ENCODE measurements at places on chromosomes 1 and 21.

GRCh38 chr1:229848752-229849677, 218.0 kb upstream of the GALNT2 start:
- DNase-seq, result peak; percentile 22

DNA sequence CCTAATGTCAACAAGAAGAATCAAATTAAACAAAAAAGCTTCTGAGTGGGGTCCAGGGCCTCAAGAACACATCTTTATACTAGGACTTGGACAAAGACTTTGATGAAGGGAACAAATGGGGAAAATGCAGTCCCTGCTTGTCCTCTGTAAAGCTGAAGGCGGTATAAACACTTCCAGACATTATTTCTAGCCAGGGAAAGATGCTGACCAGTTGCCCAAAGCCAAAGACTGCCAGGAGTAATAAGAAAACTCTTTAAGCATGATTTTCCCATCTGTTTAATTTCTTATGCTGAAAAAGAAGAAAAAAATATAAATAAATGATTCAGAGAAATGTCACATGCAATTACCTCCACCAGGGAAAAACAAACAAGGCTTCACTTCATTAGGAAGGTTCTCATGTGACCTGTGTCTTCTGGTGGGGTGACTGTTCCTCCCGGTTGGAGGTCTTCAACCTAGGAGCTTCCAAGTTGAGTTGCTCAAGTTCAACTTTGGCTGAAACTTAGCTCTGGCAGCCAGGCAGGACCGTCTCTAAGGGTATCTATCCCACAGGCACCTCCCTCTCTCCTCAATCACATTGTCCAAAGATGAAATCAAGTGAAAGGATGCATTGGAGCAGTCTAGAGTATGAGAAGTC, 65.2 kb upstream of the KCNE2 start:
- no peak for DNase-seq

DNA sequence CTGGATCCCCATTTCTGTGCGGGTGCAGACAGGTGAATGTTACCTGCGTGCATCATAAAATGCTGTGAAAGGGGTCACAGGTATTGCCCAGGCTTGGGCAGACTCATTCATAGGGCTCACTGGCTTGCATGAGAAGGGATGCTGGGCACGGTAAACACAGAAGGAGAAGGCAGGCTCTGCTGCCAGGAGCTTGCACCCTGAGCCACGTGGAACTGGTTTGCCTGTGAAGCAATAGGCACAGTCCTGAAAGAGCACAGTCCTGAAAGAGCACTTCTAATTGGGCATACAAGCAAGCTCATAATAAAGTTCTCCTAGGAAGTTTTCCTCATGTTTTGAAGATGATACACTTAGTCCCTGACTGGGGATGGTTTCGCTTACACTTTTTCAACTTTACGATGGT, 40.9 kb downstream of the GALNT2 start:
- DNase-seq, result no peak

DNA sequence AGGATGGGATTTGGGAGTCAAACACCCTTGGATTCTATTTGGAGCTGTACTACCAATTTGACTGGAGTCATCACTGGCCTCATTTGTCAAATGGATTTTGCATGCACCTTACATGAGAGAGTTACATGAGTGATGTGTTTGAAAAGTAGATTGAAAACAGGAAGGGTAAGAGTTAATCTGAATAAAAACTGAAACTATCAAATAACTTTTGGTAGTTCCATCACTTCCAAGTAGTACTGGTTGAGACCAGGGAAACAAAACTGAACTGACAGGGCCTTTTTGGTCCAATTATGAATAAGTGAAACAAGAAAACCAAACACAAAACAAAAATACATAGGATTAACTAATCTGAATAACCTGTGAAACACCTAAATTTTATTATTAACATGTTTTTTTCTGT, 30.2 kb downstream of the NUCKS1 start:
- no peak for DNase-seq

GRCh38 chr1:162113419-162113818, 43.9 kb downstream of the NOS1AP start:
- no peak for DNase-seq

GRCh38 chr1:54273092-54273794, 73.3 kb downstream of the MRPL37 start:
- peak; percentile 93 for DNase-seq

DNA sequence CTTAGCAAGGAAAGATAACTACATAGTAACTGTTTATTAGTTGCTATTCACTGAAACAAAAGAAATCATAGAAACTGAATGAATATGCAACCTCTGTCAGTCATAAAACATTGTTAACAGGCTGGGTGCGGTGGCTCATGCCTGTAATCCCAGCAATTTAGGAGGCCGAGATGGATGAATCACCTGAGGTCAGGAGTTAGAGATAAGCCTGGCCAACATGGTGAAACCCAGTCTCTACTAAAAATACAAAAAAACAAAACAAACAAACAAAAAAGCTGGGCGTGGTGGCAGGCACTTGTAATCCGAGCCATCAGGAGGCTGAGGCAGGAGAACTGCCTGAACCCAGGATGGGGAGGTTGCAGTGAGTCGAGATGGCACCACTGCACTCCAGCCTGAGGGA, 44.1 kb downstream of the CRB1 start:
- no peak for DNase-seq

DNA sequence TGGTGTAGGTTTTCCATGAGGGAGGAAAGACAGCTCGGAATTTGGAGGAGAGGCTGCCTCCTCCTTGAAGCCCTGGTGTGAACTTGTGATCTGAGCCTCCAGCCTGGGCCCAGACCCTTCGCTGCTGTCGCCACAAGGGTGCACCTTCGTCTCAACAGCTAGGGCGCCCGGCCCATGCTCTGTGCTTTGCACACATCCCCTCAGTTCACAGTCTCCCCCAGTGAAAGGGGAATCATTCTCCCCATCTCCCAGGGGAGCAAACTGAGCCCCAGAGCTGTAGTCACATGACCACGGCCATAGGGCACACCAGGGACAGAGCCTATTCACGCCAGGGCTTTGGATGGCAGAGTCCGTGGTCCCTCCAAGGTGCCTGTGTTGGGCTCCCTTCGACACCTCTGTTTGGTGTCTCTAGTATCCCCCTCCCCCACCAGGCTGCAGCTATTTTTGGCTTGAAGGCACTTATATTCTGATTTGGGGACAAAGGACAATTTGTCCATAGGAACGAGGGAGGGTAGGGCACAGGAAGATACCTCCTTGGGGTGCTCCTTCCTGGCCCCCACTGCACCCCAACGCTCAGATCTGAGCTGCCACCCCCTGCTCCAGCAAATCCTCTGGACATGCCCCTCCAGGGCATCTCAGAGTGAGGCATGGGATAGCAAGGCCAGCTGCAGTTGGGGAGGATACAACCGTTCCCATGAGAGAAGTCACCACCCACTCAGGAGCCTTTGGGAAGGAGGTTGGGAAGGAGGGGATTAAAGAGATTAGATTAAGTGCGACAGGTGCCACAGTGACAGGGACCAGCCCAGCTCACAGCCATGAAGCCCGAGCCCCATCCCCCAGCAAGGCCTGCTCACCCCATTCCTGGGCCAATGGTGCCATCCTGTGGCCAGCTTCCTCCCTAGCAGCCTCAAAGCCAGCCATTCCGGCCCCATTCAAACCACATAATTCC, 15.7 kb downstream of the MATN1 start:
- DNase-seq, result no peak

DNA sequence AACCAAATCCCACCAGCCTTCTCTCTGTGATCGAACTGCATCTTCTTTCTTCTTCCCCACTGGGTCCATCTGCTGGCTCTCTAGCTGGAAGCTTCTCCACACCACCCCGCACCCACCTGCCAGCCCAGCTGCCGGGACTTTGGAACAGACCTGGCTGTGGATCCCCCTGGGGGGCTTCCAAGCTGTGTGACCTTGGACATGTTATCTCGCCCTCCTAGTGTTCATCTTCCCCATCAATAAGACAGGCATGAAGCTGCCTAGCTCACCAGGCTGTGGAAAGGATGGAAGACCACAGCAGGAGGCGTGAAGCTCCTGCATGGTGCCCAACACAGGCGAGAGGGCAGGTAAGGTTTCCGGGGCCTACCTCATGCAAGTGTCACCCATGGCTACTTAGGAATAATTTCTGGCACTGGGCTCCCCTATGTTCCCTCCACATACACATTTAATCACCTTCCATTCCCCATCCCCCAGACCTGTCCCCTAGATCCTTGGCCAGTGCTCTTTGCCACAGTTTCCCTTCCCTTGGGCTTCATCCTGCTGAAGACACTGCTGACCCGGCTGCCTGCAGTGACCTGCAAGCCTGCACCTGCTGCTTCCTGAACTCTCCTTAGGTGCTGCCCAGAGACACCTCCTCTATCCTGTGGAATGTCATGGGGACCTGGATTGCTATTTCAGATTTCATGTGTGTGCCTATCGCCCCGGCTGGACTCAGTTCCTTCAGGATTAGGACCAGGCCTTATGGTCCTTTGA, 13.2 kb upstream of the C2CD2 start:
- no peak for DNase-seq

- no peak for DNase-seq
These were observed at the start of gene KCNA3 for GRCh38 chr1:110674337-110675059. Gene KCNA3 (minus strand): TSS chr1:110674940. CDS start chr1:110674809, 131 bp downstream.

DNA sequence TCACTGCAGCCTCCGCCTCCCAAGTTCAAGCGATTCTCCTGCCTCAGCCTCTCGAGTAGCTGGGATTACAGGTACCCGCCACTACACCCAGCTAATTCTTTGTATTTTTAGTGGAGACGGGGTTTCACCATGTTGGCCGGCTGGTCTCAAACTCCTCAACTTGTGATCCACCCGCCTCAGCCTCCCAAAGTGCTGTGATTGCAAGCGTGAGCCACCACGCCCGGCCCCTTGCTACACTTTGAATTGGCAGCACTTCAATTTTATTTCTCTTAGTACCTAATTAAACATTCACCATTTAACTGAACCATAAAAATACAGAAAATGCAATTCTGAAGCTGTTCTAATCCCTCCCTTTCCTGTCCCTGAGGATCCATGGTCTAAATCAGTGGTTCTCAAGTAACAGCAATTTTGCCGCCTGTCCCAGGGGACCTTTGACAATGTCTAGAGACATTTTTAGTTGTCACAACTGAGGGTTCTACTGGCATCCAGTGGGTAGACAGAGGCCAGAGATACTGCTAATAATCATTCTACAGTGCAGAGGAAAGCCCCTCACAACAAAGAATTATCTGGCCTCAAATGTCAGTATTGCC, 4.3 kb upstream of the BCL2L15 start:
- DNase-seq, result no peak

DNA sequence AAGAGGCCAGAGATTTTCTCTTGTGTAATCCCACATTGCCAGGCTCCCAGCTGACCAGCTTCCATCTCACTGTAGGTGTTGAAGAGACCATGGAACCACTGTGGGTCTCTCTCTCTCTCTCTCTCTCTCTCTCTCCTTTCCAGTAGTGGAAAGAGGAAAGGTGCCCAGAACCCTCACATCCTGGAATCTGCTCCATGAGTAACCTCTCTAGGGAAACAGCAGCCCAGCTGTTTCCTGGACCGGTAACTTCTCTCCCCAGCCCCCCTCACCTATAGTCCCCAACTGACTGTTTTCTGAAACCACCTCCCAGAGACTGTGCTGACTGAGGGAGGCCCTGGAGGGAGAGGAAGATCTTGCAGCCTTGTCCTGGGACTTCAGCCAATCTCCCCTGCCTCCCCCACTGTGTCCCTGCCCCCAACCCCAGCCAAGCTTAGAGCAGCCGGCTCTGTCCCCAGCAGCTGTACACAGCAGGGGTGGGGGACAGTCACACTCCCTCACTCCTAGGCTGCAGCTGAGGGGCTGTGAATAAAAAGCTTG, 20.6 kb upstream of the SLC45A3 start:
- no peak for DNase-seq

DNA sequence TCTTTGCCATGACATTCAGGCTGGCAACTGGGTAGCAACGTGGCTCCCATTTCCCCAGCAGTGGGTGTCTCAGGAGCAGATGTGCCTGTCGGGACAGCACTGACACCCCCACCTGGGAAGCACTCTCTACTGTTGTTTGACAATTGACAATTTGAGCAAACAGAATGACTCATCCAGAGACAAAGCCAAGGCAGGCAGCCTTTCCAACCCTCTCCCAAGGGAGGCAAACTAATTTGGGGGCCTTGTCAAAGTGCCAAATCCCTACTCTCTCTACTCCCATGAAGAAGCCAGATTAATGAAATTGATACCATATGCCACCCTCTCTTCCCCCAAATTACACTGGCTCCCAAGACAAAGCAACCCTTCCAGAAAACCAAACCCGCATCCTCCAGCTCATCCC, 65.6 kb downstream of the GRIK3 start:
- peak; percentile 99 for DNase-seq

GRCh38 chr1:166261511-166261910, 94.7 kb upstream of the FAM78B start:
- no peak for DNase-seq

GRCh38 chr1:32247983-32248889, 1.2 kb downstream of the FAM167B start:
- DNase-seq, result no peak

- DNase-seq, result no peak
These were observed 27.1 kb upstream of the CNIH3 start for GRCh38 chr1:224589006-224589405.

DNA sequence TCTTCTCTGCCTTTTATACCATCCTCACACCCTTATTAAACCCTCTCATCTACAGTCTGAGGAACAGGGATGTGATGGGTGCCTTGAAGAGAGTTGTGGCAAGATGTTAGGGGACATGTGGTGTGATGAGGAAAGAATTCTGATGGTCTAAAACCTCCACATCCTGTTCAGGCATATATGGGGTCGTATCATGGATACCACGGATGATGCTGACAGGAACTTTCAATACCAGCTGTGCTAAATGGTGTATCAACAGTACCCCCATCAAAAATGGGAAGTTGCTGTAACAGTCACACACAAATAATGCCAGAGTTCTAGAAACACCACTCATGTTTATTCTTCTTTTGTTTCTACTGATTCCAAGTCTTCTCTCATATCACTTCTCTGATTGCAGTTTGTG, 12.9 kb downstream of the OR2T6 start:
- no peak for DNase-seq

DNA sequence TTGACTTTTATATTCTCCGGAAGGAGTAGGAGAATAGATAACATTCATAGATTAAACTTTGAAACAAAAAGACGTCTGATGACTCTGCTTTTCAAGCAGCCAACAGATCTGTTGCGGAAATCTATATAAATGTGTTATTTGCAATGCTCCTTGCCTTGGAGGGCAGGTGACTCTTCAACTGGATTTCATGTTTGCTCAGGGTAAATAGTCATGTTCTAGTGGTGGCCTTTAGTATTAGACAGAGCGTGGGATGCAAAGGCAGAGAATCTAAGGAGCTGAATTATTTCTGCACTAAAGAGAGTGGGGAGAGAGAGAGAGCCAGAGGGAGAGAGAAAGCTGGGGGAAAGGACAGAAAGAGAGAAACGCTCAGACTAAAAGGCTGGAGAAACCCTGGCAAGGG, 454.3 kb downstream of the AJAP1 start:
- no peak for DNase-seq

DNA sequence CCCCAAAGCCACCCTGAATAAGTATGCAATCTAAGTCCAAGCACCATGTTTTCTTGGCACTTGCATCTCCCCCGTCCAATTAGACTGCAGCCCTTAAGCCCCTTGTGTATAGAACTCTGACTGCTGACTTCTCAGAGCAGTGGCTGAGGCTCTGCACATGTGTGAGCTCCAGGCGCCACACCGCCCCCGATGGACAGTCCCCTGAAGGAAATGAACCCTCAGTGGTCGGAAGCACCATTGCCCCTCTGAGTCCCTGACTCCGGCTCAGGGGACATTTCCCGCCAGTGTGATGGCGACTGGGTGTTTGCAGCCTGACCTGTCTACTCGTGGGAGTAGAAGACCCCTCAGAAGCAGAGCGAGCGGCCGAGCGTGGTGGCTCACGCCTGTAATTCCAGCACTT, 37.2 kb upstream of the SCCPDH start:
- no peak for DNase-seq

All from NCI-H446 treated with DMSO at 0.1 percent for 48 hours (cell line).